SW480 (cell line): ENCODE measurements at places on chromosomes 4 and X.

GRCh38 chr4:48350871-48351270 is 9.5 kb downstream of the SLAIN2 start:
- DNase-seq, result no peak

DNA sequence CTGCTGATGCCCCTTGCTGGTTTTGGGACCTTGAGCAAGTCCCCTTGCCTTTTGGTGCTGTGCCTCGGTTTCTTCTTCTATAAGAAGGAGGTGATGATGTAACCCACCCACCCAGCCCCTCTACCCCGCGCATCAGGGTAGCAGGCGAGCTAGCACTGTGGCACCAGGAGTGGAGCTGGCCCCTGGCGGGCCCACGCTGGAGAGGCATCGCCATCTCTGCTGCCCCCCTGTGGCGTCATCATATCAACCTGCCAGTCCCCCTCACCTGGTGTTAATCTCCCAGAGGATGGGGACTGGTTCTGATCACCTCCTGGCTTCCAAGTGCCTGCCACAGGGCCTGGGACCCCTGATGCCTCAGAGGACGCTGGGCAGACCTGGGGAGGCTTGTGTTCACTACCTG is 6.3 kb upstream of the SORCS2 start:
- no peak for DNase-seq

GRCh38 chr4:137253949-137254348 is 278.3 kb downstream of the PCDH18 start:
- DNase-seq, result no peak

GRCh38 chr4:1055721-1056590 is 44.5 kb downstream of the FGFRL1 start:
- DNase-seq, result peak; percentile 64

GRCh38 chrX:53155512-53156206 is 61.7 kb downstream of the KANTR start:
- DNase-seq, result no peak

DNA sequence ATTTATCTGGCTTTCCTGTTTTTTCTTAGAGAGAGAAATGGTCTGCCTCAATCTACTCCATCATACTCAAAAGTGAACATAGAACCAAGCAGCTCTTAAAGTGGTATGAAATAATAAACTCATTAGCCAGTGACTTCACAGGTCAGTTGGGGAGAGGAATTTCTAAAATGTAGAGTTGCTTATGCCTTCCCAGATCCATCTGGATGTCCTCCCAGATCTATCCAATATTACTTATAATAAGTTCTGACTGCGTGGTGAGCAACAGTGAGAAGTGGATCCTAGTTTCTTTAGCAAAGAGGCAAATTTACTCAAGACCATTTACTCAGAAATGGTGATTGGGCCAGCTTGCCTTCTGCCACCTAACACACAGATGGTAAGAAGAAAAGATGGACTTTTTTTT is 748.0 kb downstream of the PCDH18 start:
- no peak for DNase-seq

GRCh38 chr4:602559-602942 is 22.8 kb upstream of the PDE6B start:
- DNase-seq, result peak; percentile 15

- no peak for DNase-seq
Measured at GRCh38 chrX:9087271-9088040, 53.5 kb upstream of the FAM9B start.

- no peak for DNase-seq
Measured at GRCh38 chrX:43018031-43018430, 240.1 kb upstream of the PPP1R2C start.

DNA sequence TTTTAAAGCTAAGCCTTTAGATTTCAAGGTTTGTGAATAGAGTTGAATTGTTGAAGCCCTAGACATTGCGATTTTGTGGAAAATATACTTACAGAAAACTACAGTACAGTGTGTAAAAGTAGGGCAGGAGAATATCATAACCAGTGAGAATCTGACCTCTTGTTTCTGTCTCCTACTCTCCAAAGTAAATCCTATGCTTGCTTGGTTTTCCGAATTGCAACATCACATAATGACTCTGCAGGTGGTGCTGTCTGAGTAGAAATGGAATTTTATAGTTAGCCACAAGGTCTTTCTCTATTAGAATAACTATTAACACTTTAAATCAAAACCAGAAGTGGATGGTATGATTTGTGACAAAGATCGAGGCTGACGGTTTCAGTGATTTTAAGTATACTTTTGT is 505.6 kb downstream of the RAPGEF2 start:
- peak; percentile 54 for DNase-seq

DNA sequence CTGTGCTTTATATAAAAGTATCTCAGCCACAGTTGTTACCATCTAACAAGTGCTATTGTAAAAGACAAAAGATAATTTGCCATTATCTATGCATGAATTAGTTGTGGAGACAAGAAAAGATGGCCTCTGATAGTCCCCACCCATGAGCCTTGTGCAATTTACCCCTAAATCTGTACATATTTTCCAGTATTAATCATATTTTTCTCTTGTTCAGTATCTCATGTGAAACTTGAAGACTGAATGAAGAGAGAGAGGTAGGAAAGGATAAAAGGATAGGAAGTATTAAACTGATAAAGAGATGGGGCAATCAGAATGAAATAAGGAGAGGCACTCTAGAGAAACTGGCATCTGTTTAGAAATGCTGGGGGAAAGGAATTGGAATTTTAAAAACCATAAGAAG is 3.7 kb downstream of the MYOZ2 start:
- DNase-seq, result no peak

DNA sequence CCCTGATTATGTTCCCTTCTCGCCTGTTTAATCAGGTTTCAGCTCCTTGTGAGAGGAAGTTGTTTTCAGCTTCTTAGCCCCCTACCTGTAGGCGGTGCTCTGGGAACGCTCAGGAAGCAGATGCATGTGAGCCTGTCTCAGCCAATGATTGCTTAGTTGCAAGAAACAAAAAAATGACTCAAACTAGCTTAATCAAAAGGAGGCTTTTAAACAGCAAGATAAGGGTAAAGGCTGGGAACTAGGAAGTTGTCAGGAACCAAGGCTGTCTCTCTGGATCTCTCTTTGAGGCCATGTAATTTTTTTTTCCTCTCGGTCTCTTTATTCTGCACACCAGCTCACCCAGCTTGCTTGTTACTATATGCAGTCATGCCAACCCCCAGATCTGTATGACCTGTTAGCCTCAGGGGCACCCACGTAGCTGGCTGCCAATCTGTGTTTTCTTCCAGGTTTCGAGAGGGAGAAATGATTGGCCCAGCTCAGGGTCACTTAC is 109.1 kb downstream of the PTTG2 start:
- DNase-seq, result no peak

DNA sequence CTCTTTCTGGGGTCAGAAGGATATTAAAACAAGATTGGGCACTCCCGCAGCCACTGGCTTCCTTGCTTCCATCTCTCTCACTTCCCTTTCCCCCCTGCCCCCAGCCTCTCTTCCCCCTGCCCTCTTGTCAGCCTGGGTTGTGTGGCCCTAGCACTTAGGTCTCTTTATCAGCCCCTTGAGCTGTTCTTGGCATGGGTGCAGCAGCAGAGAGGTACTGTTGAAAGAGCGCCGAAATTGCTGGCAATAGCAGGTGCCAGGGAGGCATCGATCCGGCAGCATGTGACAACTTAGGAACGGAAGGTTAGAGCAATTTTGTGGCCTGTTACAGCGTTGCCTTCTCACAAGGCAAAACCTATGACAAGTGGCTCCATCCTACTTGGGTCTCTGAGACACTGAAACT is 333.1 kb upstream of the IGFBP7 start:
- no peak for DNase-seq

GRCh38 chr4:124060261-124060918 is 652.1 kb downstream of the ANKRD50 start:
- DNase-seq, result peak; percentile 65

DNA sequence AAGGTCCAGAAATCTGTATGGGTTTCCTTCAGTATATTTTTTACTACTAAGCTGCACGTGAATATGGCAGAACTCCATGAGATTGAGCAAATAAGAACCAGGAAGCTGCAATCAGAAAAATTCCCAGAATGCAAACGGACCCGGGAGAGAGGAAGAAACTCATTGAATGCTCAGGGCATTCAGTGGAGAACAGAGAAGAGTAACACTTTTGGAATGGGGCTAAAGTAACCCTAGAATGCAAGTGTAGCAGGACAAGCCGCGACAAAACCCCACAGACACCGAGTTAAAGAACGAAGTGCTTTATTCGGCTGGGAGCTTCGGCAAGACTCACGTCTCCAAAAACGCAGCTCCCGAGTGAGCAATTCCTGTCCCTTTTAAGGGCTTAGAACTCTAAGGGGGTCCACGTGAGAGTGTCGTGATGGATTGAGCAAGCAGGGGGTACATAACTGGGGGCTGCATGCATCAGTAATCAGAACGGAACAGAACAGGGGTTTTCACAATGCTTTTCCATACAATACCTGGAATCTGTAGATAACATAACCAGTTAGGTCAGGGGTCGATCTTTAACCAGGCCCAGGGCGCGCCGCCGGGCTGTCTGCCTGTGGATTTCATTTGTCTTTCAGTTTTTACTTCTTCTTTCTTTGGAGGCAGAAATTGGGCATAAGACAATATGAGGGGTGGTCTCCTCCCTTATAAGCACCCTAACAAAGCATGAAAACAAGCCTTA is 56.4 kb downstream of the RAB28 start:
- no peak for DNase-seq

- peak; percentile 11 for DNase-seq
Measured at GRCh38 chr4:47525154-47525819, 40.2 kb downstream of the ATP10D start.

- no peak for DNase-seq
Measured at GRCh38 chr4:121980643-121981042, 28.8 kb upstream of the TRPC3 start.

DNA sequence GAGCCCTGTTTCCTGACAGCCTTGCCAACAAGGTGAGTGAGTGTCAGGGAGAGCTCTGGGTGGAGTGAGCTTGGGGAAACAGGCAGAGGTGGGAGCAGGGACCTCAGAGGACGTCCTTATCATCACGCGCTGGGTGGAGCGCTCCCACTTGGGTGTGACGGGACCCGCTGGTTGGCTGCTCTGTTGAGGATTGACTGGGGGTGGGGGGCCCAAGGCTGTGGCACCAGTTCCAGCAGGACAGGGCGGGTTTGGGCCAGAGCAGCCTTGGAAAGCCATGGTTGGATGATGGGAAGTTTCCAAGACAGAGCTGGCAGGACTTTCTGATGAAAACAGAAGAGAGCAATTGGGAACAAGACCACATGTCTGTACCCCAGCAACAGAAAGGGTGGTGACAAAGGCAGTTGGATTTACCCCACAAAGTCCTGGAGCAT is 3.0 kb upstream of the PCGF3 start:
- no peak for DNase-seq

DNA sequence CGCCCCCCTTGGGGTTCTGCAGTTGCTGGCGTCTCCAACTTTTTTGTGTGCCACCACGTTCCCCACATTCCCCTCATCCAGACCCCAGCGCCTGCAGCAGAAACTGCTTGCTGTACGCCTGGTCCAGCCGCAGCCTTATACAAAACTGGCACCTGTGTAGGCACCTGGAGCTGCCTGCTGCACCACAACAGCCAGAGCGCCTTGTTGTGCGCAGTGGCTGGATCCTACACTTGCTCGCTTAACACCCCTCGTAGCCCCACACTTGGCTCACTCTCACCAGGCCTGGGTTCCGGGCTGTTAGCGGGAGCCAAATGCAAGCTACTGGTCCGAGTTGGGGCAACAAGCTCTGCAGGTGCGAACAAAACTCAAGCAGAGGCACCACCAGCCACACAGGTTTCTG is 136.8 kb downstream of the TECRL start:
- DNase-seq, result no peak

- peak; percentile 90 for DNase-seq
Measured at GRCh38 chr4:153083447-153083947, 120.7 kb upstream of the TRIM2 start.

DNA sequence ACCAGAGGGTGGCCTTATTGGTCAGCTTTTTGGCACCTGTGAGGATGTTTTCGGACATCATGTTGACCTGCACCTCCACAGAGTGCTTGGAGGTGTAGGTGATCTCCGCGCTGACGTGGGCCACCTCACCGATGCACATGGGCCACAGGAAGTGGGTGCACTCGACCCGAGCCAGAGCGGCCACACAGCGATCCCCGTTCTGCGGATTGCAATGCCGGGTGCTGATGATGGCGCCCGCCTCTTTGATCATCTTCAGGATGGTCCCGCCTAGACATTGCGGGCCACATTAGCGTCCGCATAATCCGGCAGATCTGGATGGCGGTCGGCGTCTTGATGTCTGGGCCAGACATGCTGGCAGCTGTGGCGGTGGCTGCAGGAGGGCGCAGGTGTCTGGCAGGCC is 12.9 kb upstream of the N4BP2 start:
- no peak for DNase-seq

- DNase-seq, result no peak
Measured at GRCh38 chr4:106694232-106694631, 325.7 kb upstream of the GIMD1 start.

DNA sequence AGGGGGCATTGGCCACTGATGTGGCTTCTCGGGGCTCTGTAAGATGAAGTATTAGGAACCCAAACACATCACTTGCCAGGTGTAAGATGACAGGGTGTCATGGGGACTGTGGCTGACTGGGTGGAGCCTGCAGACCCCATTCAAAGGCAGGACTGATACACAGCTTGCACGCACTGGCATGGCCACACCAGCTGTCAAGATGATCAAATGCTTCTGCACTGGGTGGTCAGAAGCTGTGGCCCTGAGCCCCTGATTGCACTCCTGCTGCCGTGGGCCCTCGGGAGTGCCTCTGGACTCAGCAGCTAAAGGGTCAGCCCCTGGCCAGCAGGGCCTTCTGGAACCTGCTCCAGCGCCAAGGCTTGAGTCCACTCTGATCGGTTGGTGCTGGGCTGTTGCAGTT is 48.8 kb upstream of the GRPEL1 start:
- DNase-seq, result no peak

DNA sequence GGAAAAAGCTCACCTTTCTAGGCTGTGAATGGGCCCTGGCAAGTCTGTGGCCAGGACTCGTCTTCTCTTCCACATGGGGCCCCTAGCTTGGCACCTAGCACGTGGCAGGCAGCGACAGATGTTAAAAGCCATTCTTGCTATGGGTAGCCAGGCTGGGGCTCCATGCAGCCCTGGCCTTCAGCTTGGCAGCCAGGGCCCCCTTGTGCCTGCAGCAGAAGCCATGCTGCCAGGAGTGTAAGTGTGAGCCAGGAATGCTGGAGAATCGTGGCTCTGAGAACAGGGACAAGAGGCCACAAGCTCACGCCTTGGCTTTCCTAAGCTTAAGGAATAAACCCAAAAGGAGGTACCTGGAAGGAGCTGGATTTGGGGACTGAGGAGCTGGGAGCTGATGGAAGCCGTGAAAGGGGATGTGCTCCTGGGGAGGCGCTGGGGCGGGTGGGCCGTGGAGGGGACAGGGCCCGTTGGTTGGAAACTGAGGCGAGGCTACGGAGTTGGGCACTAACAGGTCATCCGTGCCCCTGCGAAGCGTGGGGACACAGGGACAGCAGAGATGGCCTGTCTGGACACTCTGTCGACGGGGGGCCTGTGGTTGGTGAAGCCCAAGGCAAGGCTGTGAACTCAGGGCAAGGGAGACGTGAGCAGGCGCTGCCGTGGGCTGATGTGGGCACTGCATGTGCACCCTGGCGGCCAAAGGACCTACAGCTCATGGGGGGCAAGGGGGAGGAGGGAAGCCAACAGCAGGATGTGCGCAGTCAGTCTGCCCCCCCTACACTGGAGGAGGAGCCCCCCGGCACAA is 895 bp upstream of the OPN1LW start:
- DNase-seq, result no peak
